ENCODE measurements at places on chromosomes 12 and 14. TPM values are rescaled to one million over a fixed set of nuclear protein-coding genes. Genes with fewer than 3 reads are reported as not detected.

CLEC9A gene
- total RNA-seq: not detected

SPTB gene
- total RNA-seq: not detected

FGF23 gene
- not detected for total RNA-seq

ANO2 gene
- total RNA-seq: not detected

TSFM gene
- 16.6 TPM for total RNA-seq

RTN1 gene
- under 0.01 TPM for total RNA-seq

PRIMA1 gene
- not detected for total RNA-seq

MUCL1 gene
- total RNA-seq: not detected

DBX2 gene
- total RNA-seq: under 0.01 TPM

OR6C74 gene
- not detected for total RNA-seq

SIRT4 gene
- 0.73 TPM for total RNA-seq

PLEKHG7 gene
- not detected for total RNA-seq

SPX gene
- total RNA-seq: under 0.01 TPM

OTX2 gene
- not detected for total RNA-seq

VWF gene
- total RNA-seq: 1.2 TPM

B4GALNT3 gene
- total RNA-seq: not detected

CLEC2B gene
- total RNA-seq: 53.6 TPM

MYF5 gene
- total RNA-seq: not detected

KRT81 gene
- total RNA-seq: not detected

ADAMTS20 gene
- total RNA-seq: not detected

ADIPOR2 gene
- total RNA-seq: 38.3 TPM

RD3L gene
- not detected for total RNA-seq

TCTN2 gene
- total RNA-seq: 13.6 TPM

KRT2 gene
- total RNA-seq: not detected

DPPA3 gene
- not detected for total RNA-seq

ANO4 gene
- total RNA-seq: 4.3 TPM

PPM1A gene
- 19.0 TPM for total RNA-seq

IL26 gene
- total RNA-seq: not detected

CEP170B gene
- total RNA-seq: 19.7 TPM

NUP107 gene
- total RNA-seq: 70.6 TPM

SLC10A1 gene
- not detected for total RNA-seq

AKAP5 gene
- 0.20 TPM for total RNA-seq

PLXNC1 gene
- total RNA-seq: 0.98 TPM

PRR4 gene
- total RNA-seq: 2.2 TPM

CMA1 gene
- total RNA-seq: not detected

PMEL gene
- 0.78 TPM for total RNA-seq

TMEM52B gene
- total RNA-seq: not detected

SMCO2 gene
- not detected for total RNA-seq

PDZRN4 gene
- total RNA-seq: not detected

ANKRD13A gene
- total RNA-seq: 27.6 TPM

ASPG gene
- not detected for total RNA-seq

TMEM229B gene
- total RNA-seq: 0.37 TPM

PLEKHD1 gene
- total RNA-seq: not detected

CABP1 gene
- total RNA-seq: 0.37 TPM

MGP gene
- 0.73 TPM for total RNA-seq

TRHDE gene
- 0.39 TPM for total RNA-seq

KERA gene
- not detected for total RNA-seq

PALS1 gene
- 13.2 TPM for total RNA-seq

CD4 gene
- total RNA-seq: 0.73 TPM

CLEC1A gene
- total RNA-seq: not detected

OR11H7 gene
- total RNA-seq: not detected

ZNF10 gene
- total RNA-seq: 2.9 TPM

TPH2 gene
- not detected for total RNA-seq

KRT80 gene
- under 0.01 TPM for total RNA-seq

DYNC1H1 gene
- 990 TPM for total RNA-seq

CHPT1 gene
- total RNA-seq: 33.2 TPM

HSPA2 gene
- total RNA-seq: 0.73 TPM
